NCI-H187 (cell line): ENCODE measurements at places on chromosomes 5 and 9.

- no peak for DNase-seq
Observed at GRCh38 chr5:68950930-68951329, 142.9 kb upstream of the SLC30A5 start.

DNA sequence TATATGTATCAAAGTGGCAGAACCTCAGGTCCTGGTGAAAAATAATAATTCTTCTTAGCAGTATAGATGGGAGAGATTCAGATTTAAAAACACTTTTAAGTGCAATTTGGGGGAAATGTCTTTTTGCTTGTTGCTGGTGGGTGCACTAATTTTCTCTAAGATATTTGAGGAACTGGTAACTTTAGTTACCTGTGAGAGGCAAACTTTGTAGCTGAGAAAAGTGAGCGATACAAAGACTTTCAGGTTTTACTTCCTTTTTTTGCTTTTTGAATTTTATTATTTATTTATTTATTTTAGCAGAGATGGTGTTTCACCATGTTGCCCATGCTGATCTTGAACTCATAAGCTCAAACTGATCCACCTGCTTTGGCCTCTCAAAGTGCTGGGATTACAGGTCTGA lies 303.1 kb upstream of the PTGER4 start:
- no peak for DNase-seq

GRCh38 chr5:94175912-94176311 lies 434.5 kb upstream of the POU5F2 start:
- DNase-seq = no peak

DNA sequence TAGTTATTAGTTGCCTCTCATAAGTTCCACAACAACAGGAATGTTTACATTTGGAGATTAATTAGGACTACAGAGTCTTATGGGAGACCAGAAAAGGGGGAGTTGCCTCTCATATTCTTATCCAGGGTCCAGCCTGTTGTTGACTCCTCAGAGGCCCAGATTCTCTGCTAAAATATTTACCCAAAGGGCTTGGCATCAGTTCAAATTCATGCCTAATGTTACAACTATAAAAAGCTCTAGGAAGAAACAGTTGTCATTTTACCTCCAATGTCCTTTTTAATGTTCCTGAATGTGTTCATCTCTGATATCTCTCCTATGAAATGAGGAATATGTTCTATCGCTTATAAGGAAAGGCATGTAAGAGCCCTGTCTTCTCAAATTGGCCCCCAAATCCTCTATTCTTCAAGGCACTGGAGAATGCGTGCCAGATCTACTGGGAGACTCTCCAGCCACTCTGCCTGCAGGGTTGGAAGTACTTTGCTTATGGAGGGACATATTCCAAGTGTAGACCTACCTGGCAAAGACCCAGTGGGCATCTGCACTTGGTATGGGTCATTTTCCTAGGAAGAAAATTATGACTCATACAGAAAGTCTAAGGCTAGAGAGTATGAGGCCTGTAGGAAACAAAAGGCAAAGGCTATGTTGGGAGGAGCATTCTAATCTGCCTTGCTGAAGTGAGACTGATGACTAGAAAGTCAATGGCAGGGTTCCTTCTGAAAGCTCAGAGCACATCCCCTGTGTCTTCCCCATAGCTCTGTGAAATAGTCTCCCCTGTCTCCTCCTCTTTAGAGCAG lies 192.6 kb downstream of the ESM1 start:
- no peak for DNase-seq

DNA sequence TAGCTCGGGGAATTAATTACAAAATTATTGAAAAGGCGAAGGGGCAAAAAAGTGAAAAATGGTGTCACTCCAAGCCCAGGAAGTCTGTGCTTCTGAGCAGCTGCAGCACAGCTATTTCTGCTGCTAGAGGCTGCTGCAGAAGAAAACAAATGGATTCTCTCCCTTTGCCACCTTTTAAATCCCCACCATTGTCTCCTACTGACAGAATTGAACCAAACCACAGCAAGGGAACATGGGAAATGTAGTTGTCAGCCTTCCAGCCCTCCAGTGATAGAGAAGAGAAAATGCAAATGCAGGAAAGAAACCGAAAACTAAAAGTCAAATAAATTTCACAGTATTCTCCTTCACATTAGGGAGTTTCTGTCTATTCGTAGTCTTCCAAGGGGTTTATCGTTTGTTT lies 33.4 kb upstream of the CDC42SE2 start:
- no peak for DNase-seq

GRCh38 chr9:26368241-26368640 lies 524.4 kb downstream of the CAAP1 start:
- DNase-seq = no peak

DNA sequence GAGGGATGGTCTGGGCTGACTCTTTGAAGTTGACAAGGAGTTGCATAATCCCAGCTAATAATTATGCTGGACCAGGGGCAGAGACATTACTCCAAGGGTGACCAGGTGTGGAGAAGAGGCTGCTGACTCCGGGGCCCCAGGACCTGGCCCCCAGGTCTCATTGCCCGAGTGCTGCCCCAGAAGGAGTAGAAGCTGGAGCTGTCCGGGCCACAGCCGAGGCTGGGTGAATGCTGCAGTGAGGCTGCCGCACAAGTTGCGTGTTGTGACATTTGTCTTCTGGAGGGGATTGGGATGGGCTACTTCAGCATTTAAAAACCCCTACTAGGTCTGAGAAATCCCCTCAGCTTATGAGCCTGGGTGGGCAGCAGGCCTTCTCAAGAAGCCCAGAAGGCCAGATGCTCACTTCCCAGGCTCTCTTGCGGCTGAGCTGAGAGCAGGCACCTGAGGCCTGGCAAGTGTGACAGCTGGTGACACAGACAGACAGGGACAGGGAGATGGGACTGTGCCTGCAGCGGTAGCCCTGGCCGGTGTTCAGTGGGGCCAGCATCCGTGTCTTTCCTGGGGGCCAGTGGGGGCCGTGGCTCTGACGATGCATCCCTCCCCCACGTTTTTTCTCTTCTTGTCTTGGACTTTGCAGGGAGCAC lies 122.8 kb downstream of the KCNIP1 start:
- DNase-seq = no peak

- DNase-seq = no peak
Observed at GRCh38 chr5:15004506-15004905, 132.9 kb upstream of the ANKH start.

DNA sequence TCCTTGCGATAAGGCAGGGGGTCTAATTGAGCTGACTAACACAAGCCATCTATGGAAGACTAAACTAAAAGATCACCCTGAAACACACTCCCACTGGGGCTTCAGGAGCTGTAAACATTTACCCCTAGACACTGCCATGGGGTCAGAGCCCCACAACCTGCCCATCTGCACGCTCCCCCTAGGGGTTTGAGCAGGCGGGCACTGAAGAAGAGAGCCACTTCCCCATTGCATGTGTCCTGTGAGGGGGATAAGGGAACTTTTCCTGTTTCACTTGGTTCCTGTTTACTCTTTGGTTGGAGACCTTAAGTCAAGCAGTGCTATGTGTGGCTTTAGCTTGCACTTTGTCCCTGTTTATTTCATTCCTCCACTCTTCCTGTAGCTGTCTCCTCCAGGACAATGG lies 1929.5 kb upstream of the CDH9 start:
- no peak for DNase-seq

DNA sequence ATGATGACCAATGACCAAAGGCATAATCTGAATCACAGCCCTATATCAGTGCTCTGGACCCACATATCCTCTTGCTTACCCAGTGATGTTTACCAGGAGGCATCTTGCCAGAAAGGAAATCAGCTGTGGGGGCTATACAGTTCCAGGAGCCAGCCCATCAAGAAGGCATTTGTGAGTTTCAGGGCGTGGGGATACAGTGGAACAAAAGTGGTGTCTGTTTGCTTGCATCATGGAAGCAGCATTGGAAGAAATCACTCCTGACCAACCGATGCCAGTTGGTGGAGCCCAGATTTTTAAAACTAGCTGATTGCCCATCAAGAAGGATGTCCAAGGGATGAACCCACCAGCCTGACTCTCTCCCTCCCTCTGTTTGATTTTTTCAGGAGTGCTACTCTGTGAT lies 106.5 kb upstream of the EGFLAM start:
- DNase-seq = no peak

DNA sequence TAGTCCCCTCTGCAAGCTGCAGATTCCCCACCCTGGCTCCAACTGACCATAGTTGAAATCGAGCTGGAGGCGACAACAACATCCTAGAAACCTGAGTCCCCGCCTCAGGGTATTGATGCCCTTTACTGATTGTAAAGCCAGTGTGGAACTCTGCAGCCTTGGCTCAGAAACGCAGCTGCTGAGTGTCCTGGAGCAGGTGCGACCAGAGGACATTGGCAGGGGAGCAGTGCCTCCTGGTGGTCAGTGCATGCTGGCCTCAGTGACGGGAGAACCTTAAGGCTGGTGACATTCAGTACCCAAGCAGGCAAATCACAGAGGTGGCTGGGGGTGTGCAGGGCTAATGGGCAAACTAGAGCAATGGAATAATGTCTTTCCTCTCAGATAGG lies 20.4 kb upstream of the ZNF354B start:
- DNase-seq = peak; percentile 39

DNA sequence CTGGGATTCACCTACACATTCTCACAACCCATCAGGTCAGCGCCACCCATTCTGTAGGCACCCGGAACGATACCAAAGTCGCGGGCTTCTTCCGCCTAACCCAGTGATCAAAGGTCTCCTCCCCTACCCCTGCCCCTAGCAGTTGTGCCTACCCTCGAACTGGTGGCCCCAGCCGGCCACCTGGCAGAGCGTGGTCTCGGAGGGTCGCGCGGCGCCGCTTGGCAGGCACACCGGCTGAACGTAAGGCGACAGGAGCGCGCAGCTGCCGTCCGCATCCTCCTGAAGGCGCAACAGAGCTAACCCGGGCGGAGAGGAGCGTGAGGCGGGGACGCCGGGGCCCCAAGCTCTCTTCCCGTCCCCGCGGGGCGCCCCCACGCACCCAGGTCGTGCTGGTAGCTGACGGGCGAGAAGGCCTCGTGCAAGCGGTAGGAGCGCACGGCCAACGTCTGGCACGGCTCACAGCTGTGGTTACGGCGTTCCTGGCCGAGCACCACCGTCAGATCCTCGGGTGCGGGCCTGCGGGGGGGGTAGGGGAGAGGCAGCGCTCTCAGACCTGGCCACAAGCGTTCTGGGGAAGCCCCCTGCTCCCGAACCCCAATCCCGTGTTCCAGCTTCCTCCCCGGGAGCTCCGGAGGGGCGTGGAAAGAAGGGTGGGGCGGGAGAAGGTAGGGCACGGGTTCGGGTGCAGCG lies 2.8 kb upstream of the PFN3 start:
- no peak for DNase-seq

- no peak for DNase-seq
Observed at GRCh38 chr5:105924366-105924765, 1746.4 kb downstream of the EFNA5 start.

DNA sequence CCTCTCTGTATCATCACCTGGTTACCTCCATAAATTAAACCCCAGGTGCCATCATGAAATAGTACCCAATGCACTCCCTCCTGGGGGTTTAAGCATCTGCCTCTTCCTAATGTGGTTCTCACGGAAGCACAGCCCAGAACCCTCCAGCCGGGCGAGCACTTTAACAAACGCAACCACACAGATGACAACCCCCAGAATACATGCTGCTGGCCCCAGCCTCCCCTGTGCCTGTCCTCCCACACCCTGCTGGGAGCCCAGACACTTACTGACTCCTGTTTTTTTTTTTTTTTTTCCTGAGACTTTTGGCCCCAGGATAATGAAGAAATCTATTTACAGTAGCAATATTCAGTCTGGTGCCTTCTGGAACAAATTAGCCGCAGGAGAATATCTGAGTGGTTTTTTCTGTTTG lies 50.0 kb upstream of the COL5A1 start:
- DNase-seq = no peak

GRCh38 chr5:3024976-3025375 lies 273.5 kb upstream of the IRX2 start:
- no peak for DNase-seq

GRCh38 chr9:95491543-95492320 lies 25.0 kb downstream of the PTCH1 start:
- DNase-seq = no peak

GRCh38 chr9:120892748-120893610 lies 16.0 kb upstream of the PHF19 start:
- DNase-seq = no peak

DNA sequence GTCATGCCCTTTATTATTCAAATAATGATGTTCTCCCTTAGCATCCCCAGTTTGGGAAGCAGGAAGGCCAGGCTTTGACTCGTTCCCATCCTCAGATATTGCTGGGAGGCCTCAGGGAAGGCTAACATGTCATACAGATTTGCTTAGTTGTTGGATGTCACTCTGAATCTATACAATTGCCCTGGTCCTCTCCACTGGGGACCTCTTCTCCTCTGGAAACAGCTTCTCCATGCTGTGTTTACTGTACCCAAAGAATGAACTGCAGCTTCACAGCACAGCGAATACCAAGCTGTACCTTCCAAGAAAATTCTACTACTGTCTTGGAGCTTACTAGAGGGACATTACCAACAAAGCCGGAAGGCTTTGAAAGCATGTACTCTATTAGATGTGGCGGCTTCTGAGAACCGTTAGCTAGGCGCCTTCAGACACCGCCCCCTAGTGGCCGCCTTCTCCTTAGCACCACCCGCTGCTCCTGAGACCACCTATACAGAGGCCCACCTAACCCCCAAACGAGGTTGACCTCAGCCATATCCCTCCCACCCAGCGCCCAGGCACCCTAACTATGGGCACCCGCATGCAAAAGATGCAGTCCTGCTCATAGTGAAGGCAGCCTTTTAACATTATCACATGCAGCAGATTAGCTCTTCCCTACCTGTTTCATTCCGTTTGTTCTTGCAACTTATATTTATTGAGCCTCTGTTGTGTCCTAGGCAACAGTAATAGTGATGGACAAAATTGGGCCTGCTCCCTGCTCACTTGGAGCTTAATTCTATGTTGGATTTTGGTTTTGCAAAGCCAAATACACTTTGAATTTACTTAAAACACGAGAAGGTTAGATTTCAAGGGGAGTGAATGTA lies 34.9 kb upstream of the FOXI1 start:
- DNase-seq = no peak

DNA sequence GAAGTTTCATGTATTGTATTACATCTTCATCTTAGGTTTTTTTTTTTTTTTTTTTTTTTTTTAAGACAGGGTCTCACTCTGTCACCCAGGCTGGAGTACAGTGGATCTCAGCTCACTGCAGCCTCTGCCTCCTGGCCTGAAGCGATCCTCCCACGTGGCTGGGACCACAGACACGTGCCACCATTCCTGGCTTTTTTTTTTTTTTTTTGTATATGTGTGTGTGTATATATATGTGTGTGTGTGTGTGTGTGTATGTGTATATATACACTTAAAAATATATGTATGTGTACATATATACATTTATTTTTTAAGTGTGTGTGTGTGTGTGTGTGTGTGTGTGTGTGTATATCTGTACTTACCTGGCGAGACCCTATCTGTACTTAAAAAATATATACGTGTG lies 6.6 kb downstream of the DMXL1 start:
- no peak for DNase-seq

DNA sequence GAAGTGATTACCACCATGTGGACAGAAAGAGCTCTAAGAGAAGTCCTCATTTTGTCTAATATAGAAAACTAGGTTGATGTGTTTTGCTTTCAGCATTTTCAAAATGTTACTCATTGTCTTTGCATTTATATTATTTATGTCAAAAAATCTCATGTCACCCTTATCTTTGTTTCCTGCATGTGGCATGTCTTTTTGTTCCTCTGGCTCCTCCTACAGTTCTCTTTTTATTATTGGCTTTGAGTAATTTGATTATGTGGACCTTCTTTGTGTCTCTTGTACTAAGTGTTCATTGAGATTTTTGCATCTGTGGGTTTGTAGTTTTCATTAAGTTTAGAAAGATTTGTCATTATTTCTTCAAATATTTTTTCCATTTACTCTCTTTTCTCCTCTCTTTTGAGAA lies 58.8 kb downstream of the GNG10 start:
- no peak for DNase-seq

- DNase-seq = no peak
Observed at GRCh38 chr5:65199993-65200675, 281.6 kb downstream of the ADAMTS6 start.

GRCh38 chr9:19642256-19642655 lies 146.6 kb downstream of the SLC24A2 start:
- DNase-seq = no peak
